Pancreas (tissue), 10 donors: ENCODE measurements at places on chromosomes 1 and 21. TPM values are rescaled to one million over a fixed set of nuclear protein-coding genes. Genes with fewer than 3 reads are reported as not detected.

GRCh38 chr1:178120088-178120487 lies 26.2 kb downstream of the RASAL2 start:
- no peak overlapping the region for H3K4me3 ChIP-seq
- no peaks in the 10 kb centered on the region for H3K27me3 ChIP-seq
- no peaks in the 10 kb centered on the region for H3K36me3 ChIP-seq
- H3K4me1 ChIP-seq: peaks cover 3% of the 10 kb centered on the region
- DNase-seq: no peak

DNA sequence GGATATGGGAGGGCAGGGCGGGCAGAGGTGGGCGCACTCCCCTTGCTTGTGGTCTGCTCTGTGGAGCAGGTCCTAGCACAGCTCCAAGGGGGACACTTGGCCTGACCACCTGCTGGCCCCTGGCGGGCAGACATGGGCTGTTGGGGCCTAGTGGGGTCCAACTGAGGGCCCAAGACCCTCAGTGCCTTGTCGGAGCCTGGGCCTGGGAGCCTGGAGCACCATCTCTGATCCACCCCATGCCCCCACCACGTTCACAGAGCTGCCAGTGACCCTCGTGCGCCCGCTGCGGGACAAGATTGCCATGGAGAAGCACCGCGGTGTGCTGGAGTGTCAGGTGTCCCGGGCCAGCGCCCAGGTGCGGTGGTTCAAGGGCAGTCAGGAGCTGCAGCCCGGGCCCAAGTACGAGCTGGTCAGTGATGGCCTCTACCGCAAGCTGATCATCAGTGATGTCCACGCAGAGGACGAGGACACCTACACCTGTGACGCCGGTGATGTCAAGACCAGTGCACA lies 70.6 kb downstream of the OBSCN start:
- no peaks in the 10 kb centered on the region for H3K36me3 ChIP-seq
- no peak for DNase-seq
- no peaks in the 10 kb centered on the region for H3K4me1 ChIP-seq
- no peak overlapping the region for H3K27ac ChIP-seq

TRAF3IP3 gene
- 1.4 TPM for polyA plus RNA-seq

SMIM1 gene
- polyA plus RNA-seq: 15.1 TPM
